Lung (tissue), 17 donors: ENCODE measurements at places on chromosomes 16 and 17. TPM values are rescaled to one million over a fixed set of nuclear protein-coding genes. Genes with fewer than 3 reads are reported as not detected.

- H3K4me3 ChIP-seq: peak overlapping the region; percentile 44
- DNase-seq: no peak
- no peaks in the 10 kb centered on the region for H3K36me3 ChIP-seq
- no peaks in the 10 kb centered on the region for H3K4me1 ChIP-seq
These were observed 15.2 kb upstream of the KPNA2 start for GRCh38 chr17:68020409-68020756.

Gene CDRT15
- not detected for total RNA-seq

Gene ZG16
- total RNA-seq: 0.06 TPM

Gene ITGAD
- 0.43 TPM for total RNA-seq

GRCh38 chr16:64131423-64131822, 990.4 kb downstream of the CDH11 start:
- no peaks in the 10 kb centered on the region for H3K27me3 ChIP-seq
- no peak overlapping the region for H3K4me3 ChIP-seq
- peaks cover 3% of the 10 kb centered on the region for H3K4me1 ChIP-seq
- H3K36me3 ChIP-seq: no peaks in the 10 kb centered on the region
- no peak for DNase-seq

Gene CMTM2
- total RNA-seq: 2.2 TPM

- no peaks in the 10 kb centered on the region for H3K27me3 ChIP-seq
- no peak overlapping the region for H3K27ac ChIP-seq
- peaks cover 3% of the 10 kb centered on the region for H3K4me1 ChIP-seq
- no peak overlapping the region for H3K4me3 ChIP-seq
- H3K36me3 ChIP-seq: no peaks in the 10 kb centered on the region
These were observed 100.7 kb downstream of the SOCS1 start for GRCh38 chr16:11155284-11155806.

Gene CA5A
- total RNA-seq: 0.03 TPM

DNA sequence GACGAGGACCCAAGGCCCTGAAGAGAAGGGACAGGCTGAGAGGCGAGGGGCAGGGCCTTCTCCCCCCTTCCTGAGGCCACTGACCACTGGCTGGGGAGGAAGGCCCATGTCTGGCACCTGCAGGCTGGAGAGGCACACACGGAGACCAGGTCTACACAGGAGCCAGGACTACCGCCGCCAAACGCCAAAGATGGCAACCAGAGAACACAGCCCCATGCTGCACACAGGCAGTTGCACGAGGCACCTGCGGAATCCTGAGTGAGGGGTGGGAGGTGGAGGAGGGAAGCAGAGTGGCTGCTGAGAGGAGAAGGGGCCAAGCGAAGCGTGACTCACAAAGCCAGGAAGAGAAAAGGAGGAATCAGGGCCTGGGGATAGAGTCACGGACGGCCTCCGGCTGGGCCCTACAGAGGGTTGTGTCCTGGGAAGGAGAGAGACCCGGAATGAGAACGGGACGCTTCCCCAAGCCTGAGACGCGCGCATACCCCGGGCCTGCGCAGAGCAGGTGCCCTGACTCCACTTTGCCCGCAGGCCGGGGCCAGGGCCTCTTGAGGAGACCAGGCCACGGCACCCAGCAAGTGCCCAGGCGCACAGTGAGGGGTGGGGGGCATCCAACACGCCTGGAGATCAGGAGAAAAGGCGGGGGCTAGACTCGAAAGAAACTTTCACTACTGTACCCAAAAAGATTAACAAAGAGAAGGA, 28.7 kb upstream of the C16orf95 start:
- H3K27me3 ChIP-seq: no peaks in the 10 kb centered on the region
- H3K27ac ChIP-seq: no peak overlapping the region
- H3K4me1 ChIP-seq: peaks cover 9% of the 10 kb centered on the region
- peaks cover 21% of the 10 kb centered on the region for H3K36me3 ChIP-seq
- no peak overlapping the region for H3K4me3 ChIP-seq

GRCh38 chr17:43614561-43614960, 47.2 kb downstream of the MEOX1 start:
- no peak overlapping the region for H3K4me3 ChIP-seq
- no peaks in the 10 kb centered on the region for H3K27me3 ChIP-seq
- H3K4me1 ChIP-seq: no peaks in the 10 kb centered on the region
- DNase-seq: no peak

GRCh38 chr17:48860034-48860433, 29.2 kb downstream of the CALCOCO2 start:
- H3K27ac ChIP-seq: no peak overlapping the region
- no peaks in the 10 kb centered on the region for H3K27me3 ChIP-seq
- H3K36me3 ChIP-seq: peaks cover 42% of the 10 kb centered on the region
- no peak for DNase-seq

Gene CLDN6
- total RNA-seq: 7.1 TPM

Gene CHST5
- 1.3 TPM for total RNA-seq

Gene FBXL20
- 19.0 TPM for total RNA-seq

Gene NME1
- total RNA-seq: 105 TPM

Gene TERB1
- not detected for total RNA-seq

DNA sequence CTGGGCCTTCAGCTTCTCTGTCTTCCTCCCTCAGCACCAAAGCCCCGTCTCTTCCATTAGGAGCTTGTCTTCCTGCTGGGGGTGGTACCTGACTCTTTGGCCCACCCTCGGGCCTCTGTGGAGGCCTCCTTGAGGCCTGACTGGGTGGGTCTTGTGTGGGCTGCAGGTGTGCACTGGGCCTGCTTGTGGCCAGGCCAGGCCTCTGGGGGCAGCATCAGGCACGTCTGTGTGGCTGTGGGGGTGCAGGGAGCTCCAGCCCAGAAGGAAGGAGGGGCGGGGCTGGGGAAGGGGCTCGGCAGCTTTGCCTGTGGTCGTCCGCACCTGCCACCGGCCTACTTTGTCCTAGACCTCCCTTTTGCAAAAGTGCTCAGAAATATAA, 7.0 kb downstream of the PIGQ start:
- H3K27ac ChIP-seq: no peak overlapping the region
- no peaks in the 10 kb centered on the region for H3K4me1 ChIP-seq
- H3K4me3 ChIP-seq: no peak overlapping the region
- no peaks in the 10 kb centered on the region for H3K27me3 ChIP-seq

DNA sequence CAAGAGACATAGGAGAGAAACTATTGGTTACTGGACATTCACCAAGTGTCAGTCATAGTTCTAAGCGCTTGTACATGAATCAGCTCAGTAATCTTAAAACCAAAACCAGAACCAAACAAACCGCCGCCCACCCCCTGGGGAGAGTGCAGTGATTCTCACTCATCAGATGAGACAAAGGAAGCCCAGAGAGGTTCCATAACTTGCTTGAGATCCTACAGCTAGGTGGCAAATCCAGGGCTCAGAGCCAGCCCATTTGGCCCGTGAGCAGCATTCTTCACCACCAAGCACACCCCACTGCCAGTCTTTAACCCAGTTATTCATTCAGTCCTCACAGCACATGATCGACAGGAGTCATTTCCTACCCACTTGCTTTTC, 37.2 kb upstream of the RGS9 start:
- H3K27ac ChIP-seq: peak overlapping the region; percentile 13
- DNase-seq: no peak
- H3K27me3 ChIP-seq: no peaks in the 10 kb centered on the region

- no peak overlapping the region for H3K4me3 ChIP-seq
- H3K4me1 ChIP-seq: peaks cover 4% of the 10 kb centered on the region
- DNase-seq: no peak
- H3K27ac ChIP-seq: no peak overlapping the region
- peaks cover 1% of the 10 kb centered on the region for H3K36me3 ChIP-seq
These were observed 41.2 kb upstream of the HAS3 start for GRCh38 chr16:69064124-69064763.

Gene PTGES3L
- 1.1 TPM for total RNA-seq

DNA sequence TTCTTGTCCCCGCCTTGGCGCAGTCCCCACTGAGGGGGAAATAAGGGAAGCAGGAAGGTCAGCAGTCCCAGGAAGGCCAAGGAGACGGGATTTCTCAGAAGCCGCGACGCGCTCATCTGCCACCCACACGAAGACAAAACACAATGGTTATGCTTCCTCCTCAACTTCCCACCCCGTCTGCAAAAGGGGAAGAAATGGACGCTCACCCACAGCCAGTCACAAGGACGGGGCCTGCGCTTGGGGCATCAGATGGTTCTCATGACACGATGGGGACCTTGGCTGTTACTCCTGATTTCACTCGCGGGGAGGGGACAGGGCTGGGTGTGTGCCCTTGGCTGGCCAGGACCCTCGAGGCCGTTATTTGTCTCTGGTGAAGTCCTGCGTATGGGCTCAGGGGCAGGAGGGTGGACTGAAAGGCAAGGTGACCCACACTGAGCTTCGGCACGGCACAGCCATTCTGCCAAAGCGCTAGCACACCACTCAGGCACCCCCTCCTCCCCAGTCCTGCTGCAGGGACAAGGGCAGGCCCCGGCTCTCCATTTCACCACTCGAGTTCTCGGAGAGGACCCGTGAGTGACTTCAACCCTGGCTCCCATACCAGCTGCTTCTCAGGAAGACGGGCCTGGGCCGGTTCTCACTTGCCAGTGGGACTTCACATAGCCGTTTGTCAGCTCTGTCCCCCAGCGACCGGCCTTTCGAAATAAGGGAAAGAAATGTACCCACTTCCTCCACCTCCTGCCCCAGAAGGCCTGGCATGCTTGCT, 84.5 kb downstream of the ABR start:
- no peak overlapping the region for H3K4me3 ChIP-seq
- peak; percentile 32 for DNase-seq
- peaks cover 29% of the 10 kb centered on the region for H3K4me1 ChIP-seq
- H3K27ac ChIP-seq: peak overlapping the region; percentile 81
- H3K27me3 ChIP-seq: no peaks in the 10 kb centered on the region

- no peak for DNase-seq
- H3K4me3 ChIP-seq: no peak overlapping the region
- H3K36me3 ChIP-seq: no peaks in the 10 kb centered on the region
- peaks cover 5% of the 10 kb centered on the region for H3K27me3 ChIP-seq
- peaks cover 4% of the 10 kb centered on the region for H3K4me1 ChIP-seq
- H3K27ac ChIP-seq: no peak overlapping the region
These were observed 982 bp downstream of the DBNDD1 start for GRCh38 chr16:90018297-90018651.

GRCh38 chr17:39543664-39544063, 64.1 kb downstream of the NEUROD2 start:
- no peaks in the 10 kb centered on the region for H3K36me3 ChIP-seq
- H3K4me1 ChIP-seq: peaks cover 7% of the 10 kb centered on the region
- no peak for DNase-seq
- H3K4me3 ChIP-seq: no peak overlapping the region
- no peaks in the 10 kb centered on the region for H3K27me3 ChIP-seq

DNA sequence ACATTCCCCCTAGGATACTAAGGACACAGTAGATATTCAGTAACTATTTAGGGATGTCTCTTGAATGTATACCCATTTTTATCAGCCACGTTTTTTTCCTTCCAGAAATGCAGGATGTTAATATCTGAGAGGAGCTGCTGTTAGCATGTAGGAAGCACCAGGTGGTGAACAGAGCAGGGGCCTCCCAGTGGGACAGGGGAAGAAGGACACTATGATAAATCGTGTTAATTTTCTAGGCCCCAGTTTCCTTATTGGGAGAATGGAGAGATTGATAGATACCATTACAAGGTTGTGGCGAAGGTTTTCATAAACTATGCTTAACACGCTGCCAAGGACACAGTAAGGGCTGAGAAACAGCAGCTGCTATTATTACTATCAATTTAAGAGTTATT, 45.4 kb downstream of the PRSS54 start:
- H3K4me1 ChIP-seq: no peaks in the 10 kb centered on the region
- DNase-seq: no peak
- no peaks in the 10 kb centered on the region for H3K27me3 ChIP-seq
- no peaks in the 10 kb centered on the region for H3K36me3 ChIP-seq

GRCh38 chr17:21297026-21297520, 12.6 kb downstream of the MAP2K3 start:
- H3K27me3 ChIP-seq: no peaks in the 10 kb centered on the region
- H3K36me3 ChIP-seq: peaks cover 3% of the 10 kb centered on the region
- H3K27ac ChIP-seq: no peak overlapping the region
- DNase-seq: no peak

Gene SCO1
- total RNA-seq: 30.5 TPM

GRCh38 chr17:4604111-4604644, 19.8 kb downstream of the SMTNL2 start:
- peak; percentile 94 for DNase-seq
- H3K4me3 ChIP-seq: no peak overlapping the region
- no peak overlapping the region for H3K27ac ChIP-seq
- H3K27me3 ChIP-seq: no peaks in the 10 kb centered on the region
- H3K4me1 ChIP-seq: peaks cover 7% of the 10 kb centered on the region

DNA sequence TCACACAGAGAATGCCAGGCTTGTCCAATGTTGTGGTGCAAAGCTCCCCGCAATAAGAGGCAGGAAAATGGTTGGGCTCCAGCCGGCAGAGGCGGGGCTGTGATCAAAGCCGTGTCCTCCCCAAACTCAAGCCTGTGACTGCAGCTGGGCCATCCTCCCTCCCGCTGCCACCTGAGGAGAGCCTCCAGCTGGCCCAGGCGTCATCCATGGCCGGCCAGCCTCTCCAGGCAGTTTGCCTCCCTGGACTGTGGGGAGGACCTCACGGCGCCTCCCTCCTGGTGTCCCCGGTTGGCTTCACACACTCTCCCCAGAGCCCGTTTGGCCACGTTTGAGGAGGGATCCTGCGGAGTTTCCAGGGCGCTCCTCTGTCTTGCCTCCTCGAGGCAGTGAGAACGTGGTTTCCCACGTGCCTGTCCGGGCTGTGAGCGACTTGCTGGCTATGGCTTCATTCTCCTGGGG, 134.1 kb downstream of the IRF8 start:
- peaks cover 26% of the 10 kb centered on the region for H3K4me1 ChIP-seq
- no peaks in the 10 kb centered on the region for H3K27me3 ChIP-seq
- no peak overlapping the region for H3K27ac ChIP-seq
- peak; percentile 82 for DNase-seq

Gene GCGR
- total RNA-seq: 0.11 TPM

- peak; percentile 83 for DNase-seq
- H3K4me3 ChIP-seq: peak overlapping the region; percentile 100
- peaks cover 34% of the 10 kb centered on the region for H3K36me3 ChIP-seq
- peaks cover 10% of the 10 kb centered on the region for H3K4me1 ChIP-seq
- peak overlapping the region; percentile 100 for H3K27ac ChIP-seq
- no peaks in the 10 kb centered on the region for H3K27me3 ChIP-seq
These were observed 616 bp downstream of the SRSF2 start for GRCh38 chr17:76736349-76737081.

Gene CD300H
- 3.4 TPM for total RNA-seq

GRCh38 chr17:80931421-80932265, 60.0 kb upstream of the CHMP6 start:
- H3K36me3 ChIP-seq: peaks cover 5% of the 10 kb centered on the region
- H3K4me3 ChIP-seq: no peak overlapping the region
- peaks cover 2% of the 10 kb centered on the region for H3K4me1 ChIP-seq
- no peaks in the 10 kb centered on the region for H3K27me3 ChIP-seq
- DNase-seq: no peak

- no peaks in the 10 kb centered on the region for H3K27me3 ChIP-seq
- DNase-seq: no peak
- H3K4me3 ChIP-seq: no peak overlapping the region
- H3K27ac ChIP-seq: no peak overlapping the region
These were observed 20.5 kb upstream of the ERN1 start for GRCh38 chr17:64150237-64151015.

GRCh38 chr17:81393684-81394376, 1.4 kb upstream of the BAHCC1 start:
- peak; percentile 100 for DNase-seq
- H3K4me1 ChIP-seq: peaks cover 10% of the 10 kb centered on the region
- peaks cover 3% of the 10 kb centered on the region for H3K36me3 ChIP-seq
- peak overlapping the region; percentile 99 for H3K27ac ChIP-seq
- H3K27me3 ChIP-seq: no peaks in the 10 kb centered on the region
